CD4-positive, alpha-beta T cell treated with Interleukin-21 for 1 hour (primary cell): ENCODE measurements at places on chromosomes 5 and 9.

DNA sequence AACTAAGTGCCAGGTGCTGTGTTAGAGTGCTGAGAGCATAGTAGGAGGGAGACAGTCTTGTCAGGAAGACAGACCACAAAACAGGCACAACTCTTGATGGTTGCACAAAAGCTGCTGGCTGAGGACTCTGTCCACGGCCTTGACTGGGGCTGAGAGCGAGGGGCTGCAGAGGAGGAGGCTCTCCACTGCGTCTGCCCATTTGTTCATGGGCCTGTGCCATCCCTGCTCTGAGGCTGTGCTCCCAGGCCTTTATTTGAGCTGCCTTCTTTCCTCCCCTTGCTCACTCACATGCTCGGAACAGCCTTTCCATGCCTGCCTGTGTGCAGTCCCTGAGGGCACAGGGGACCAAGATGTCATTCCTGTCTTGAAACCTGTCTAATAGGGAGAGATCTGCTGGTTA is 147.8 kb downstream of the CACNA1B start:
- DNase-seq: no peak

DNA sequence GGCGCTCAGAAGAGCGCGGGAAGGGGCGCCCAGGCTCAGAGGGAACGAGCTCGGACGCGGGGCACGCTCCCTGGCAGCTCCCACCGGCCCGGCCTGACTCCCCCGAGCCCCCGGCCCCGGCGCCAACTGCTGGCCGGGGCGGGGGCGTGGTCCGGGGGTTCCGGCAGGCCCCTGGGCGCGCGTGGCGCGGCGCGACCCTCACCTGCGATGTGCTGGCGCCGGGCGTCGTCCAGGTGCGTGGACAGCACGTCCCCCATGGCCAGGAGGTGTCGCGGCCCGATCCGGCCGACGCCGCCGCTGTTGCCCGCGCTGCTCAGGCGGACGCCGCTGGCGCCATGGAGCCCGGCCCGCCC is 43.5 kb upstream of the STXBP1 start:
- no peak for DNase-seq

DNA sequence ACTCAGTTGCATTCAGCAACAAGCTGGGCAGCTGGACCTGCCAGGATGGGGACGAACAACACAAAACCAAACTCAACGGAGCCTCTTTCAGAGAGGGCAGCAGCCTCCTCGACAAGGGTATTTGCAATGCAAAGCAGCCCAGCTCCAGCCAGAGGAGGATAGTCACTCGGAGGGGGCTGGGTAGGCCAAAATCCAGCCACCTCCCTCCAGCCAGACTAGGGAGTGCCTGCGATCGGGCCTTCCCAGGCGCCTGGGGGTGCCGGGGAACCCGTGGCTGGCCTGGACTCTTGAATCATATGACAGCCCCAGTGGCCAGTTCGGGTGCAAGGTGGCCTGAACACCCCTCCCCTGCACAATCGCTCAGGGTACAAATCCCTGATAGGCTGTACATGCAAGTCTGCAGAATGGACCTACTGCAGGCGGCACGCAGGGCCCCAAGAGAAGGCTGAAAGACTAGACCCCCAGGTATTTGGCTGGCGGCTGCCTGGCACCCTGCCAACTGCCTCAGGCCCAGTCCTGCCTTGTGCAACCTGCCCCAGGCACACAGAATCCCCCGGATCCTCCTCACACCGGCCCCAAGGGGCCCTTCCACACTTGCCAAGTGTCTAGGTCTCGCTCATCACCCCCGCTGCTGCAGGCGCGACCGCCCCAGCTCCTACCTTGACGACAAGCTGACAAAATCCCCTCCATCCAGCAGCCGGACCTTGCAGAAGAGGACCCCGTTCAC is 1.3 kb downstream of the EEIG1 start:
- DNase-seq: no peak

DNA sequence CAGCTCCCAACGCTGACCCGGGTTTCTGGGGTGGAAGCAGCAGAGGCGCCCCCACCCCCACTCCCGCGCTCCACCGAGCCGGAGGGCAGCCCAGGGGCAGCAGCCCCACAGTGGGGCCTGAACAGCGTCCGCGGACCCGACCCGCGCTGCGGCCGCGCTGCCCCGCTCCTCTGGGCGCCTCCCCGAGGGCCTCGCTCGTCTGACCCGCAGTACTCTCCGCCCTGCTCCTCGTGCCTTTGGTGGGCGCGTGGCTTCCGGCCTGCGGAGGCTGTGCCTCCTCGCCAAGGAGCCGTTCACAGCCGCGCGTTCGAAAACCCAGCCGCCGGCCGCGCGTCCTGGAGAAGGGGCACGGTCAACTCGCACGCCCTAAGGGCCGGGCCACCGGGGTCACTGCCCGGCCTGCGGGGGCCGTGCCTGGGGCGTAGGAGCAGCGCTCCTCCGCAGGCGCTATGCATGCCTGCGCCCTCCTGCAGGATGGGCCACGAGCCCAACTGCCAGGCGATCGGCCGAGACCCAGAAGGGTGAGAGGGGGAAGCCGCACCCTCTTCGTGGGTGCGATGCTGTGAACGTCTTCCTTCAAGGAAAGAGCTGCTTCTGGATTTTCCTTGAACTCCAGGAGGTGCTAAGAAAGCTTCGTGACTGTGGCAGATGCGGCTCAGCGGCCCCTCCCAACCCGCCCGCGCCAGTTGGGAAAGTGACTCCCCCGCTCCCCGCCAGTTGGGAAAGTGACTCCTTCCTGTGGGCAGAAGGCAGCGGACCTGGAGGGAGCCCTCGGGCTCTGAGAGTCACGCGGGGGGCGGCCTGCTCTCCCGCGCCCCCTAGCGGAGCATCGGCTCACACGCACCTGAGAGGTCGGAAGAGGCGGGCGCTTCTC is 82.7 kb downstream of the HSD17B3 start:
- DNase-seq: peak; percentile 42

DNA sequence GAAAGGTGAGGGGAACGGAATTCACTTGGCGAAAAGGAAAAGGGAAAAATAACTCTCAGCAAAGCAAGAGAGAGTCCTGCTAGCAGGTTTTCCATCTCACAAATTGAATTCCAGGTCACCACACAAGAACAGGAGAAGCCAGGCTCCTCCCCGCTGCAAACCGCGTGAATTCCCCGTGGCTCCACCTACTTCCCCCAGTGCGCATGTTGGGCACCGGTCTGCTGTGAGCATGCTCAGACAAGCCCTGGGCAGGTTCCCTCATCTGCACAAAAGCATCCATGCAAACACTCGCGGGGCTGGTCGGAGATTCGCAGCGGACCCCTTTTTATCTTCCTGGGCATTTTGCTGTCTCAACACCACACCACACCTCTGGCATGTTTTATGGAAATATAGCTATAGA is 58.5 kb upstream of the S1PR3 start:
- DNase-seq: no peak

DNA sequence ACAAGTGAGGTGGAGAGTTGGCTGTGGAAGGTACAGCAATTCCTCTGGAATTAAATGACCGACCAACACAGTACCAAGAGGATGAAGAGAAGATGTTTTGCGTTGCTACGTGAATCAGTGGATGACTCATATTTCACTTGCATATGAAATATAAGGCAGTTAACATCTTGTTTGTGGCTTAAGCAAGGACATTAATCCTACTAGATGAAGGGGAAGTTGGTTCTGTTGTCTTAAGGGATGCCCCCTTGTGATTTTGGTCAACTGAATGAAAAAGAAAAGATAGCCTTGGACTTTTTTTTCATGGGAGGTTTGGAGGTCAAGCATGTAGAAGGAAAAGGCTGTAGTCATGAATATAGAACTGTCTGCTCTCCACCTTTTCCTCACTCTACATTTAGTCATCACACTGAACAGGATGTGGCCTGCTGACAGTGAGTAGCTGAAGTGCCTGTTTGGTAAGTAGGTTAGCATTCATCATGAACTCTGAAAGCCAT is 33.9 kb downstream of the VLDLR start:
- DNase-seq: peak; percentile 45

DNA sequence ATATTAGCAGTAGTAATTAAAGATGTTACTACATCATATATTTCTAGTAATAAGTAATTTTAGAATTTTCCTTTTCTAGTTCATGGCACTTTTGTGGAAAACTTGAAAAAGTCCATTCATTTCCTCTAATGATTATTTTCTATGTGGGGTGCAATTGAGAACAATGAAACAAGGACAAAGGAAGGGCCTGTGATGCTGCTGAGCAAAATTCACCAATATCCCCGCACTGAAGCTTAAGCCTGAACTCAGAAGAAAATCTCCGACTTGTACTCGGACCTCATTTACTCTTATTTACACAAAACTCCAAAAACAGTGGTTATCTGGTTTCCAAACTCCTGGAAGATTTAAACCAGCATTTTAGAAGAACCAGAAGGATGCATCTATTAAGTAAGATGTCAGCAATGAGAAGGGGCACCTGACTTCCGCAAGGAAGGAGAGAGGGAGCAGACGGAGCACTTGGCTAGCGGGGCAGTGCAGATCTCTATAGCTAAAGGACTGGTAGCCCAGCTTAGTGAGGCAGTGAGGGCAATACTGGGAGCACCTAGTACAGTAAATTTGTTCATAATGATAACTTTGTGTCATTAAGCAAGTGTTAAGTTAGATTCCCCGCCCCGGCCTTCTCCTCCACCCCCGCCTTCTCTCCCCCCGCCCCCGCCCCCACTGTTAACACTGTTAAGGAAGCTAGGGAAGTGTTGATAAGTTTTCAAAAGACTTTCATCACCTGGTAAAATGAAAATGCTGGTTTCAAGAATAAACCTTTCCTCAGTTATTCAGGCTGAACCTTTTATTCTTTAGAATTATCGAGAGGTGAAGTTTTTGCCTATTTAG is 123.3 kb downstream of the ZSWIM6 start:
- DNase-seq: no peak

- DNase-seq: no peak
Observed at GRCh38 chr5:135565266-135565665, 13.5 kb downstream of the CXCL14 start.

DNA sequence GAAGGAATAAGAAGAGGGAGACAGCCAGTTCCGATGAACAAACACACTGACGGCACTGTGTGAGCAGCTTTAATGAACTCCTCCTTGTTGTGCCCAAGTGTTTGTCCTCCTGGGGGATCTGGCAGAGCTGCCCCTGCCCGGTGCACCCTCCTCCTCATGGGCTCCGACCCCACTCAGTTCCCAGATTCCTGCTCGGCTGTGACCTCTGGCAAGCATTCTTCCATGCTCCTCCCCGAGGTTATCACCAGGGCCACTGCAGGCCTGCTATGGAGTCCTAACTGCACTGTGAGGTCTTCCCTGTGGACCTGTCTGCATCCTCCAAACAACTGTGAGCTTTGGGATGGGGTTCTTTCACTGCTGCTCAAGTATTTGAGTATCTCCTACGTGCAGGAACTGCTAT is 142.2 kb downstream of the DCP2 start:
- no peak for DNase-seq

- DNase-seq: no peak
Observed at GRCh38 chr9:106708475-106709146, 154.4 kb upstream of the ZNF462 start.

DNA sequence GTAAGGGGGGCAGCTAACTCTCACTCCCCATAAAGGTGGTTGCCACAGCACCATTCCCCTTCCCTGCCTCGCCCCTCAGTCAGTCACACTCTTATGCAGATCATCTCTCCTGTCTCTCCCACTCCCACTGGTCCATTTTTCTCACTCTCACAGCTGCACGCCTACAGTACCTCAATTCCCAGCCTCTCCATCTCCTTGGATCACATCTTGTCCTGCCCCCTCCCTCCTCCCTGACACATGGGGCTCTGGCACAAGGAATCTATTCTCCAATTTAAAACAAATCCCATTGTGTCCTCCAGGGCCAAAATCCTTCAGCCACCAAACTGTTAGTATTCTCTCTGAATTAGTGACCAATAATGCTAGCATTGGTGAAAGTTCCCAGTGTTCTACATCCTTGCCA is 114.4 kb downstream of the AUH start:
- no peak for DNase-seq

DNA sequence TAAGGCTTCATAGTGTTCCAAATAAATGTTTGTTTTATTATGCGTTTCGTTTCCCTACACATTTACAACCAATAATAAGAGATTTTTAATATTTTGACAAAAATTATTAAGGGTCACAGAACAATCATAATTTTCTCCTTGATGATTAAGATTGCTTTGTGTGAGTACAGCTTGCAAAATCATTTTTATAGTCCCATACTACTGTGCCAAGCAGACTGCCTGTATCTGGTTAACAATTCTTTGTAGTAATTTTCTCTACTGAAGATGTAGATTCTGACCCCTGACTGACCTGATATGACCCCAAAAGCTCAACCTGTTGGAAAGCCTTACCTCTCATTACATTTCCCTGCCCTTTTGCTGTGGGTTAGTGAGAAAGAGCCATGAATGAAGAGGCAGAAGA is 311.9 kb upstream of the PIK3R1 start:
- DNase-seq: no peak
